Hippocampal formation (tissue), 2 donors: ENCODE measurements at places on chromosomes 7 and 10.

- DNase-seq: no peak
Measured at GRCh38 chr10:75654171-75654771, 222.8 kb downstream of the LRMDA start.

- no peak for DNase-seq
Measured at GRCh38 chr10:3122034-3122433, 50.5 kb downstream of the PITRM1 start.

GRCh38 chr10:83603708-83604107 is 535.6 kb upstream of the GHITM start:
- DNase-seq: no peak

GRCh38 chr7:148367731-148368475 is 222.7 kb upstream of the C7orf33 start:
- no peak for DNase-seq

GRCh38 chr7:14846405-14846804 is 56.1 kb downstream of the DGKB start:
- DNase-seq: no peak

GRCh38 chr7:20409961-20410360 is 79.3 kb downstream of the ITGB8 start:
- DNase-seq: no peak

DNA sequence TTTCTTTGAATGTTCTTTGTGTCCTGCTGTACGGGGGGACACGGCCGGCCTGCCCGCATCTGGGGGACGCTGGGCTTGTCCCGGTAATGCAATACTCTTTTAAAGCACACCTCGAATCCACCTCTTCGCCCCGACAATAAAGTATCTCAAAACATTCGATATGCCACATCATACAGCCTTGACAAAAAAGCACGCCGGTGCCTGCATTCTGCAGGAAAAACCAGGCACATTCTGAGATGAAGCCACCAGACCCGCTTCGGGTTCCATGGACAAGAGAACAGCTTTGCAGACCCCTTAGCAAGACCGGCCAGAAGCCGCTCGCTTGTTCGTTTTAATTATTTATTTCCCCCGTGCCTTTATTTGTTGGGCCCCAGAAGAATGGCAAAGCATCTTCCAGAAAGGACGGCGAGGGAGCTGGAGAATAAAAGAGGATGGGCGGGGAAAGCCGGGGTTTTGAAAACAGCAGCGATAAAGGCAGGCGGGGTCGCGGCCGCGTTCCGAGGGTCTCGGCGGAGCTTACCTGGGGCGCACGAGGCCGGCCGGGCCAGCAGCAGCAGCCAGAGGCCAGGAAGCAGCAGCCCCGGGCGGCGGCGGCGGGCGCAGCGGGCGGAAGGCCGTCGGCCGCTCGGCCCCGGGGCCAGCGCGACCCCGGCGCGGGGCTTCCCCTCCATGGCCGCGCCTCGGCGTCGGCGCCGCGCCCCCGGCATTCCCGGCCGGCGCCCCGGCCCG is 462 bp downstream of the KIAA1549 start:
- DNase-seq: no peak

- DNase-seq: no peak
Measured at GRCh38 chr7:100943693-100944092, 5.6 kb upstream of the MUC3A start.

DNA sequence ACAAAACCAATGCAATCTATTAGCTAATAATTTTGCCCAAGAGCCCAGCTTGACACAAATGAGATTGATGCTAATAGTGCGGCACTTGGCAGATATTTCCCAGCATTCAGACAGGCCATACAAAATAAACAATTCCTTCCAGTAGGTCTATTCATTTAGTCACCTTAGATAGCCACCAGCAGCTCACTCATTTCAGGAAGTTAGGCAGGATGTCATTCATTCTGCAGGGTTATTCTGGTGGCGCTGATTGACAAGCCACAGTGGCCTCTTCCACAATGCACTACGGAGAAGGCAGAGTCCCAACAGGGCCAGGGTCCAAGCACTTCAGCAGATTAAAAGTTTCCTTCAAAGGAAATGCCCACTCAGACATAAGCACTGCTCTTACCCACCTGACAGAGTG is 55.8 kb downstream of the PIK3AP1 start:
- no peak for DNase-seq
